ENCODE measurements at places on chromosomes 12 and 14.
A peak's percentile ranks its signal among the peaks of the same experiment; 100 is the strongest.

GRCh38 chr12:85603556-85603955, 232.7 kb downstream of the RASSF9 start:
- DNase-seq, result no peak

- DNase-seq, result peak; percentile 84
Observed at GRCh38 chr12:49130151-49131050, 794 bp downstream of the TUBA1B start.

- no peak for DNase-seq
Observed at GRCh38 chr12:68970951-68971350, 38.0 kb upstream of the CPM start.

DNA sequence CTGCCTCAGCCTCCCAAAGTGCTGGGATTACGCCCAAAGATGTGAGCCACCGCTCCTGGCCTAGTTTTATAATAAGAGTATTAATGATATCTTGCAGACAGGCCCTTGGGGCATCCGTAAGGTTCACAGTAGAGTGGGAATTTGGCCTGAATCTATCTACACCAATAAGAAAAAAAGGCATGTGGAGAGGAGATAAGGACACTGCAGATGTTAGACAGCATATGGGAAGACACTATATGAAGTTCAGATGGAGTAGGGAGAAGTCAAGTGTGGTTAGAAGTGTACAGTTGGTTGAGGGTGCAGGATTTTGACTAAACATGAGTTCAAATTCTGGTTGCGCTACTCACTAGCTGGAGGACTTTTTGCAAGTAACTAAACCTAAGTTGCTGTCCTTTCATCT, 8.5 kb upstream of the TTC8 start:
- DNase-seq, result no peak

Data from NCI-H1417 treated with DMSO at 0.1 percent for 48 hours (cell line).